ENCODE measurements at places on chromosomes 1 and 21. TPM values are rescaled to one million over a fixed set of nuclear protein-coding genes. Genes with fewer than 3 reads are reported as not detected.

- no peak for DNase-seq
Observed at GRCh38 chr21:38930853-38931252, 125.1 kb downstream of the ETS2 start.

GRCh38 chr1:247576514-247576913 is 11.6 kb upstream of the OR2G2 start:
- DNase-seq = no peak

The CLCA4 gene
- total RNA-seq = 1.4 TPM

The CORT gene
- not detected for total RNA-seq

The LAX1 gene
- total RNA-seq = 0.97 TPM

DNA sequence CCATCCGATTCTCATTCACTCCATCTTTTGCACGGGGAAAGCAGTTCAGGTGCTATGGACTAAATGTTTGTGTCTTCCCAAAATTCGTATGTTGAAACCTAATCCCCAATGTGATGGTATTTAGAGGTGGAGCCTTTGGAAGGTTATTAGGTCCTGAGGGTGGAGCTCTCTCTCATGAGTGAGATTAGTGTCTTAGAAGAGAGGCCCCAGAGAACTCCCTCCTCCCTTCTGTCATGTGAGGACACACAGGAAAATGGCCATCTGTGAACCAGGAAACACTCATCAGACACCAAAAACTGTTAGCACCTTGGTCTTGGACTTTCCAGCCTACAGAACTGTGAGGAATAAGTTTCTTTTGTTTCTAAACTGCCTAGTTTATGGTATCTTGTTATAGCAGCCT is 15.8 kb upstream of the CCDC190 start:
- no peak for DNase-seq

DNA sequence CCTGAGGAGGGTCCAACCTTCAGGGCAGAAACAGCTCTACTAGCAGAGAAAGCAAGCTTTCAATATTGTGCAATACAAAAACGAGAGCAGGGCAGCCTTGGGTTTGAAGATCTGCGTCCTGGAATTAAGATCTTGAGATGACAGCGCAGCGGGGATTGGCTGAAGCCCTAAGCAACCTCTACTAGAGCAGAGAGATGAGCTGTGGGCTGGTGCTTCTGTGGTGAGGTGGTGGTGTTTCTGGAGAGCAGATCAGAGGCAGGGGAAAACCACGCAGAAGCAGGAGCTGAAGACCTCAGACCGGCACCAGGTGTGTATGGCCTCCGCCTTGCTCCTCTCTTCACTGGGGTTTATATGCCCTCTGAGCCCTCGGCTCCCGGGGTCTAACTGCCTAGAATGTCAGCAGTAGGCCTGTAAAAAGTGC is 12.5 kb downstream of the TRAF3IP3 start:
- no peak for DNase-seq

- DNase-seq = no peak
Observed at GRCh38 chr1:168091720-168092550, 44.8 kb downstream of the GPR161 start.

DNA sequence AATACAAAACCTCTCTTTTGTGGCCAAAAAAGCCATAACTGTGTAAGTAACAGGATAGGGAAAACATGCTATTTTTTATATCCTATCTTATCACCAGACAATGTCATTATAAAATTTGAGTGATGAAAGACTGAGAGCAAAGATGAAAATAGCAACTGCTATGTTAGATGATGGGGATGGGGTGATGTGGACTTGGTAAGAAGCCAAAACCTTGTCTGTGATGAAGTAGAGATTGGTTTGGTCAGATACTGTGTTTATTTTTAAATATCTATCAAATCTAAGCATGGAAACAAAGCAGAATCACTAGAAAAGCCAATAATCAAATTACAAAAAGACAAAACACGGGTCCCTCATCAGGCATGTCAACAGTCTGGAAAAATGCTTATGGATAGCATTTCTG is 631.1 kb upstream of the NR5A2 start:
- no peak for DNase-seq

GRCh38 chr21:39406065-39406464 is 39.5 kb downstream of the LCA5L start:
- no peak for DNase-seq

The GBP5 gene
- not detected for total RNA-seq

The TNFSF4 gene
- total RNA-seq = 0.15 TPM

- DNase-seq = no peak
Observed at GRCh38 chr1:10648689-10649516, 147.5 kb downstream of the CASZ1 start.

GRCh38 chr1:25653558-25653957 is 37.0 kb downstream of the MAN1C1 start:
- peak; percentile 26 for DNase-seq

The SH2D2A gene
- not detected for total RNA-seq

DNA sequence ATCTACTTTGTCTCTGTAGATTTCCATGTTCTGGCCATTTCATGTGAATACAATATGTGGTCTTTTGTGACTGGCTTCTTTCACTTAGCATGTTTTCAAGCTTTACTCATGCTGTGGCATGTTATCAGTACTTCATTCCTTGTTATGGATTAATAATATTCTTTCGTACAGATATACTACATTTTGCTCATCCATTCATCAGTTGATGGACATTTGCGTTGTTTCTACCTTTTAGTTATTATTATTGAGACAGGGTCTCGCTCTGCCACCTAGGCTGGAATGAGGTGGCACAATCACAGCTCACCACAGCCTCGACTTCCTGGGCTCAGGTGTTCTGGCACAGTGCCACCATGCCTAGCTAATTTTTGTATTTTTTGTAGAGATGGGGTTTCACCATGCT is 21.4 kb downstream of the SFPQ start:
- DNase-seq = no peak

The CACNA1S gene
- not detected for total RNA-seq

The CNR2 gene
- total RNA-seq = not detected

DNA sequence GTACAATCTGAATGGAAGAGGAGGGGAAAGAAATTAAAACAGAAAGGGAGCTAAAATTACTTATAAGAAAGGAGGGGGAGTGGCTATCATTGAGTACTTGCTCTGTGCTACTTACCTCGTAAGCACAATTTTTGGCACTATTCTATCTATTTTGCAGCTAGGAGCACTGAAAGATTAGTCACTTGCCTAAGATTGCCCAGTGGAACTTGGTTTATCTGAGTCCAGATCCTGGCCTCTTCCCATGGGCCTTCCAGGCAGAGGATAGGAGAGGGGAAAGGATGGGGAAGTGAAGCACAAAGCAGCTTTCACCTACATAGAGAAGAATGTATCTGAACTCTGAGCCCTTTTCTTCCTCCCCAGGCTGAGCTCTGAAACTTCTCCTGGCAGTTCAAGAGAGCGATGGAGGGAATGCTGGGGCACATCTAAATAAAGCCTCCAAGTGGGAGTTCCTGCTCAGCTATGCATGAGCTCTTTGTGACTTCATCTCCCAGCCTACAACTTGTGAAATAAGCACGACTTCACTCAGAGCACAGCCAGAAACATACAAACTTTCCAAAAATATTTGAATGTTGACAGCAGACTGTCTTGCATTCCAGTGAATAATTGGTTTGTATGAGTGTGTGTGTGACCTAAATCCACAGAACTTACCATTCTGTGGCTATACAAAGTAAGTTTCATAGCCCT is 29.4 kb downstream of the HMGB4 start:
- DNase-seq = no peak

- no peak for DNase-seq
Observed at GRCh38 chr1:240618946-240619345, 7.0 kb upstream of the GREM2 start.

The BATF3 gene
- not detected for total RNA-seq

DNA sequence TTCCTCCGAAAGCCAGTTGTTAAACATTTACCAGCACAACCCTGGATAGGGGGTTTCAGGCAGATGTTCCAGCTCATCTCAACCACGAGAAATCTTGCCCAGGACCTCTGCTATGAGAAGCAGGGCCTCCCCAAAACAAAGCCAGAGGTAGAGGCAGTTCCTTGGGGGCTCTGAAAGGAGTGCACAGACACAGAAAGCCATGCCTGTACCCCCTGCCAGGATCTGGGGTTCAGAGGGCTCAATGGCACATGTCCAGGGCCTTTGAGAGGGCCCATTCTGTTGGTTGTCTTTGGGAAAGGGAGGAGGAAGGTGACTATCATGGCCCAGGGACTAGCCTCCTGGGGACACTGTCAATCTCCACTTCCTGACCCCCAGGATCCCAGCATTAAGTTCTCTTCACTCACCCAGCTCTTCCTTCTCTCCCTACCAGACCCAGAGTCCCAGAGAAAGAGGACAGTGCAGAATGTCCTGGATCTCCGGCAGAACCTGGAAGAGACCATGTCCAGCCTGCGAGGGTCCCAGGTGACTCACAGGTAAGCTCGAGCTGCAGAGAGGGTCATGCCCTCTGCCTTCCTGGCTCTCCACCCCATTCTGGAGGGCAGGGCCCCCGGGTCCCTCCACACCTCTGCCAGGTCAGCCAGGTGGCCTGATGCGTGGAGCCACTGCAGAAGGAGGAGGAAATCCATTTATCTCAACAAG is 116.4 kb upstream of the IPO9 start:
- no peak for DNase-seq

- no peak for DNase-seq
Observed at GRCh38 chr21:28342212-28342810, 650.4 kb downstream of the LTN1 start.

The MAGOH gene
- total RNA-seq = 31.8 TPM

The CCDC27 gene
- not detected for total RNA-seq

The HMGN1 gene
- 93.2 TPM for total RNA-seq

The PLA2G2C gene
- total RNA-seq = not detected

- no peak for DNase-seq
Observed at GRCh38 chr1:163202833-163203451, at the start of gene RGS5. Gene RGS5 (minus strand): TSS chr1:163202916. CDS start chr1:163202835, 81 bp downstream.

- DNase-seq = no peak
Observed at GRCh38 chr21:45542667-45543370, 579 bp upstream of the SLC19A1 start.

- DNase-seq = no peak
Observed at GRCh38 chr1:107900090-107900945, 64.7 kb downstream of the VAV3 start.

DNA sequence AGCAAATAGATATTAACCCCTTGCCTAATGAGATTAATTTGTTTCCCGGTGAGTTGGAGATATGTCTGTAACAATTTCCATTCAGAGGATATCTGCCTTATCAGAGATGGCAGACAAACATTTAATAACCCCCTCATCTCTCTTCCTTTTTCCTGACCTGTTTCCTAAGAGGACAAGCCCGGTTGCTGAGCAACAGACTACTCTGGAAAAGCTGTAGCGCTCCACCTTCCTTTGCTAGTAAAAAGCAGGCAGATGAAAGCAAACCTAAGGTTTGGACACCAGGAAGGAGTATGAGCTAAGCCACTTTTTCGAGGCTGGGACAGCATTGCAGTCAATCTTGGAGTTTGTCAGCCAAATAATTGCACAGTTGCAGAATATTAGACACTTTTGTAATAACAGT is 82.4 kb downstream of the RGS21 start:
- no peak for DNase-seq

DNA sequence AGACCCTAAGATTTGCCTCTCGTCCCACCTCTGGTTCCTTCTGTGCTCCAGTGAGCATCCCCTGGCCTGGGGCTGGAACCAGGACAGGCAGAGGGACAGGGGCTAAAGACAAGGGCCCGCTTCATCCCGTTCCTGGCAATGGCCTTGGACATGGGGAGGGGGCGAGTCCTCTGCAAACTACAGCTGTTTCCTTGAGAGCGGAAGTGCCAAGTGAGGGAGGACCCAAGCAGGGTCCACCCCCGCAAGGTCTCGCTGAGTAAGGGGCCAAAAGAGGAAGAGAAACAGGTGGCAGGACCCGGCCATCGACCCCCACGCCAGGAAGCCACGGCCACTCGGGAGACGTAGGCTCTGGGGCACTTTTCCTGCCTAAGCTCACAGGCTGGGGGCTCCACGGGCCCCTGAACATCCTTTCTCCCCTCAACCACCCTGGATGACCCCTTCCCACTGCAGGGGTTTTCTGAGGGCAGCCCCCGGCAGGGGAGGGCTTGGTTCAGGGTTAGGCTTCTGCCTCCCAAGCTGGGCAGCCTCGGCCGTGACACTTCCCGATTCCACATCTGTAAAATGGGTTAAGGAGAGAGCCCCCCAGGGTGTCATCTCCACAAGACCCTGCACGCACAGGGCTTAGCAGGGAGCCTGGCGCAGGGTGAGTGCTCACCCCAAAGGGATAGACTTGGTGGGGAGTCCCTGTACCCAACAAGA is 17.9 kb upstream of the PLEKHG5 start:
- no peak for DNase-seq

DNA sequence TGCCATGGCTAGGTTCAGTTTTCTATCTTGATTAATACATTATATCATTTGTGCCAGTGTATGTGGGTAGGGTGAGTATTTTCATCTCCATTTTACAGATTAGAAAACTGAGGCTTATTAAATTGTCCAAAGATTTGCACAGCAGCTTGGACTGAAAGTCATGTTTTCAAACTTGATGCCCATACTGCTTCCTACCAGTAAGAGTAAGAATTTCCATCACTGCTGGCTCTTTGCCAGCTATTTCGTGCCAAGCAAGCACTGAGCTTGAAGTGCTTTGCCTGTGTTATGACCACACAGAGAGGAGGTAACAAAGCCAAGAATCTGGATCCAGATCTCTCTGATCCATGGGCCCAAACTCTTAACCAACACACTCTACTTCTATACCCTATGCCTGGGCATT is 295.0 kb downstream of the VAV3 start:
- no peak for DNase-seq

DNA sequence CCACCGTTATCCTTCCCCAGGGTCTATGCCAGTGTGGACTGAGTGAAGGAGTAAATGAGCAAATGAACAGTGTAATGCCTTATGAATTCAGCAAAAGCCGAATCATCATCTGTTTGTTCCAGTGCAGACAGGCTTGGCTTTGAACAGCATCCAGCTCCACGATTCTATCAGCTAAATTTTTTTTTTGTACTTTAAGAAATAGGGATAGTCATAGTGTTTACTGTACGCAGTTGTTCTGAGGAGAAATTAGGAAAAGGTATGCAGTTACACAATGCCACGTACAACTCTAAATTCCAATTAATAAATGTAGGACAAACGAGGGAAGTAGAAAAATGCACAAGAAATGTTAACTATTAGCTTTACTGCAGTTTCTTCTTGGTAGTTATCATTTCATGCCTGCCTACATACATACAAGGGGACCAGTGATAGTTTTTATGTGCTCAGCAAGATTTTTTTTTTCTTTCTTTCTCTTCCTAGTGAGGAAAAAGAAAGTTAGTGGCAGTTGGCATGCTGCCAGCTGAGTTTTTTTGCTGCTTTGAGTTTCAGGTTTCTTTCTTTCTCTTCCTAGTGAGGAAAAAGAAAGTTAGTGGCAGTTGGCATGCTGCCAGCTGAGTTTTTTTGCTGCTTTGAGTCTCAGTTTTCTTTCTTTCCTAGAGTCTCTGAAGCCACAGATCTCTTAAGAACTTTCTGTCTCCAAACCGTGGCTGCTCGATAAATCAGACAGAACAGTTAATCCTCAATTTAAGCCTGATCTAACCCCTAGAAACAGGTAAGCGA is at the start of gene IFI44L:
IFI44L (plus strand) TSS at position 646 of the 777 bp plus-strand sequence. CDS start 7,468 bp downstream, outside the sequence.
- no peak for DNase-seq

All from suprapubic skin (tissue), 4 donors.